ENCODE measurements at places on chromosomes 4 and X. TPM values are rescaled to one million over a fixed set of nuclear protein-coding genes. Genes with fewer than 3 reads are reported as not detected.

Gene NWD2
- not detected for total RNA-seq

Gene GABRE
- not detected for total RNA-seq

Gene HMX1
- not detected for total RNA-seq

Gene FGF5
- total RNA-seq, result not detected

Gene XAGE1A
- not detected for total RNA-seq

Gene PRR32
- total RNA-seq, result not detected

Gene SMIM31
- not detected for total RNA-seq

Gene REPS2
- not detected for total RNA-seq

Gene DDIT4L
- 0.21 TPM for total RNA-seq

Gene FAM114A1
- not detected for total RNA-seq

Data from activated CD8-positive, alpha-beta memory T cell treated with anti-CD3 and anti-CD28 coated beads, Interleukin-2, amount 10 ng/mL, durations not matched to agents 7 days and 5 days (primary cell).